ENCODE measurements at places on chromosomes 2 and 18.

- DNase-seq = no peak
Observed at GRCh38 chr2:37091873-37092272, 7.6 kb downstream of the GPATCH11 start.

- no peak for DNase-seq
Observed at GRCh38 chr18:2303517-2304238, 267.6 kb downstream of the METTL4 start.

- DNase-seq = no peak
Observed at GRCh38 chr18:63074981-63075404, 244.6 kb downstream of the BCL2 start.

- DNase-seq = peak; percentile 65
Observed at GRCh38 chr18:657311-658000, at the start of gene TYMS. Gene TYMS, plus strand, starts transcription at chr18:657653. Its CDS starts 90 bp downstream, at chr18:657743.

All from NCI-H1436 treated with DMSO at 0.1 percent for 48 hours (cell line).